Stimulated activated CD8-positive, alpha-beta memory T cell treated with anti-CD3 and anti-CD28 coated beads, Interleukin-4, amount 100 ng/mL, for 4 hours (primary cell): ENCODE measurements at places on chromosomes 16 and 17.
A peak's percentile ranks its signal among the peaks of the same experiment; 100 is the strongest.

GRCh38 chr17:77849239-77849638 lies 109.3 kb upstream of the TNRC6C start:
- DNase-seq: no peak

DNA sequence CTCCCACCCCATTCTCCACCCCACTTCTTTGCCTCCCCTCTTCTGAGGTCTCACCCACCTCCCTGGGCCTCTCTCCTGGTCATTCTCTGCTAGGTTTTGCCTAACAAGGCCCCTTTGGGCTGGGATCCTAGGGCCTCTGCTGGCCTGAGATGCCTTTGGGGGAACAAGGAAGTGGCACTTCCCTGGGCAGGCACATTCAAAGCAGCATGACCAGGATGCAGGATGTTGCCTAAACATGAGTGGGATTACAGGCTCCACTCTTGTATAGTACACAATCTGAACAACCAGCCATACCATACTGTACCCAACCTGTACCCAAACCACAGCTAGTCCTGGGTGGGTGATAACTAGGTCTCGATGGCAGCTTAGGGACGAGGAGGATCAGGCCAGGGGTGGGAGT lies 9.0 kb downstream of the GALK1 start:
- DNase-seq: no peak

DNA sequence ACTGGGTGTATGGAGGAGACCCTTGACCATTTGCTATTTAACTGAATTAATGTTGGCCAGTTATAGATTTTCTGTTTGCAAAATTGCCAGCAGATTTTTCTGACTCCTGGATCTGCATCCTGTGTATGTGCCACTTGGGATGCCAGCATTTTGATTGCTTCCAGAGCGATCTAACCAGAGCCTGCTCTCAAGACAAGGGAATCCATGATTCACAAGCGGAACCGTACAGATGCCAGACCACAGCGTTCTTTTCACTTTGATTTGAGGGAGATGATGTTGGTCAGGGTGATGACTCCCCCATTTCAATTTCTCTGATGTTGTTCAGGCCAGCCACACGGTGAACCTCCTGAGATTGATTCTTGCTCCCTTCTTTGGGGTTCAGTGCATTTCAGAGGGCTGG lies 228.7 kb downstream of the CDH13 start:
- DNase-seq: no peak

DNA sequence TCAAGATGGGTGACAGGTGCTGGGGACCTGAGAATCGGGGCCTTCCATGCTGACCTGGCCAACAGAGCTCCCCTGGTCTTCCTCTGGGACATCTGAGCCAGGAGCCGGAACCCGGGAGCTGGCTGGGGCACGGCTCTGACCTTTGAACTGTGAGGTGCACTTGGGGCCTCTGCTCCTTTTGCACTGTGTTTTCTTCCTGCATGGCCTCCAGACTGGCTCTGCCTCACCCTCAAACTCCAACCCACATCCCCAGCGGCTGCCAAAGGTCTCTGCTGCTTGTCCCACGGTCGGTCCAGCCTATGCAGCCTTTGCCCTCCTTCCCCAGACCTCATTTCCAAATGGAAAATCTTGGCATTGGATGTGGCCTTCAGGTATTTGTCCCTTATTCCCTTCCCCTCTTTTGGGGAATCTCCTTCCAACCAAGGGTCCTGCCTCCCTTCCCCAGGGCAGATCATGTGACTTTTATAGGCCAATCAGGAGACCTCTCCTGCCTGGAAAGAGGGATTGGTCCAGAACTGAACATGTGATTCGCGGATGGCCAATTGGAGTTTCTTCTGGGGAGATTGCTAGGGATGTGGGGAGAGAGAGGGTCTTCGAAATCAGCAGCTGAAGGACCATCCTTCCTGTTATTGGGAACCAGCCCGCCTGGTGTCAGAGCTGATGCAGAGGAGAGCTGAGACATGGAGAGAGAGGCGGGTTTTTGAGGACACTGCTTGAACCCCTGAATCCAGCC lies 117.9 kb downstream of the CYLD start:
- DNase-seq: no peak

GRCh38 chr16:440627-441026 lies 15.2 kb downstream of the RAB11FIP3 start:
- no peak for DNase-seq

- no peak for DNase-seq
These were observed 49.3 kb upstream of the CDR2 start for GRCh38 chr16:22423716-22424115.

DNA sequence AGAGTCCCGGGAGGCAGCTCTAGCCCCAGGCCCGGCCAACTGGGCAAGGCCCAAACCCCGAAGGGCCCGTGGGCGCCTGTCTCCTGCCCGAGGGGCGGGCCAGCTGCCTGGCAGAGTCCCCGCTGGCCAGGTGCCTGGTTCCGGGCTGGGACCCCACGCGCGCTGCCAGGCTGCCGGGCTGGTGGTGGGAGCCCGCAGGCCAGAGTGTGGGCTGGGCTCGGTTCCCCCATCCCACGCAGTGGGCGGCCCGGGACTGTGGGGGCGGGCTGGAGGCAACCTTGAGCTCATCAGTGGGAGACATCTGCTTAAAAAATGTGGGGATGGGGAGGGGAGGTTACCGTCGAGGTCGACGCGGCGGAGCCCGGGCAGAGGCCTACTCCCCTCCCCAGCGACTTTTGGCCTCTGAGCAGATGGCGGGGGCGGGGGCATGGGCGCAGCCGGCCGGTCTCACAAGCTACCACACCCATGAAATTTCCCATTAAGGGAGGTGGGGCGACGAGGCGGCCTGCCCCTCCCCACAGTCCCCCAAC lies 176.4 kb upstream of the GSE1 start:
- DNase-seq: no peak

GRCh38 chr16:58276346-58276951 lies 18.4 kb downstream of the PRSS54 start:
- no peak for DNase-seq

- no peak for DNase-seq
These were observed 12.7 kb downstream of the CYGB start for GRCh38 chr17:76524598-76525512.

DNA sequence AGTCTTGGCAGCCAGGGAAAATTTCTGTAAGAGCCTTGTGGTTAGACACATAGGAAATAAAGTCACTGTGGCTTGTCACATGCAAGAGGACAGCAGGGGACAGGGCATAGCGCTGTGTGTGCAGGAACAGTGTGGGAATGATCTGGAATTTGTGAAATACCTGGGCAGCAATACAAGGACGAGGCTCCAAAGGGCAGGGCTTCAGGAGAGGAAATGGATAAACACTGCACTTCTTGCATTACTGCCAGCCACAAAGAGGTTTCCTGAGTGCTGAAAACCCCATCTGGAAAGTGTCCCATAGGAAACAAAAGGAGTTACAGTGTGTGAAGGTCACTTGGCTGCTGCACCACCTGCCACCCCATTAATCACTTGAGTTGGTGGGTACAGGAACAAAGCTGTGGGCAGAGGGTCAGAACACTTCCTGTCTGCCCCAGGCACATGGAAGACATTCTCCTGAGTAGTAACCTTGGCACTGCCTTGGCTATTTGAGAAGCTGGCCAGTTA lies 12.1 kb upstream of the HP start:
- no peak for DNase-seq

GRCh38 chr16:66064801-66065530 lies 301.5 kb upstream of the CDH5 start:
- no peak for DNase-seq

- DNase-seq: no peak
These were observed 6.6 kb downstream of the PLEKHH3 start for GRCh38 chr17:42669977-42670788.

DNA sequence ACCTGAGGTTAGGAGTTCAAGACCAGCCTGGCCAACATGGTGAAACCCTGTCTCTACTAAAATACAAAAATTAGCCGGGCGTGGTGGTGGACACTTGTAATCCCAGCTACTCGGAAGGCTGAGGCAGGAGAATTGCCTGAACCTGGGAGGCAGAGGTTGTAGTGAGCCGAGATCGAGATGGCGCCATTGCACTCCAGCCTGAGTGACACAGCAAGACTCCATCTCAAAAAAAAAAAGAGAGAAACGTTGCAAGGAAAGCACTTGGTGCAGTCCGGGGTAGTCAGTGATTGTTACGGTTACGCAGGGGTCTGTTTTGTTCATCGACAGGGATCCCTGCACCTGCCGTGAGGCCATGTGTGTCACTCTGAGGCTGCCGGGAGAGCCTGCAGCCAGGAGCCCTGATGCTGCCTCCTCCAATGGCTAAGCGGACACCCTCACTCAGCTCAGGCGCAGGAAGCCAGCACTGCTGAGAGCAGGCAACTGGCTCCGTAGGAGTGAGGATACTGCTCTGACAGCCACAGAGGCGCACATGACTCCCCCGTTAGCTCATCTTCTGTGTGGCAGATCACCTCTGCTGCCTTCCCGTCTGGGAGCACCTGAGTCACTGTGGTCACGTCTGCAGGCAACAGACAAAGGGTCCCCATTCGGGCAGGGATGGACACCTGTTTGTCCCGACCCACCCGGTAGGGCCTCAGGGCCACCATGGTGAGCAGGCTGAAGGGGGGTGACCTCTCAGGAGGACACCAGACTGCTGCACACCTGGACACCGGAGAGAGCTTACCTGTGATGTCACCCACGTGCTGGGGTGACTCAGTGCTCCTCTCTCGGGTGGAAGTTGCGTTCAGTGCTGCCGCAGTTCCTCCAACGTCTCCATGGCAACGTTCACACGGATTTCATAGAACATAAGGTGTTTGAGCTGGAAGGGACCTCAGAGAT lies 5.2 kb upstream of the RAB26 start:
- no peak for DNase-seq

DNA sequence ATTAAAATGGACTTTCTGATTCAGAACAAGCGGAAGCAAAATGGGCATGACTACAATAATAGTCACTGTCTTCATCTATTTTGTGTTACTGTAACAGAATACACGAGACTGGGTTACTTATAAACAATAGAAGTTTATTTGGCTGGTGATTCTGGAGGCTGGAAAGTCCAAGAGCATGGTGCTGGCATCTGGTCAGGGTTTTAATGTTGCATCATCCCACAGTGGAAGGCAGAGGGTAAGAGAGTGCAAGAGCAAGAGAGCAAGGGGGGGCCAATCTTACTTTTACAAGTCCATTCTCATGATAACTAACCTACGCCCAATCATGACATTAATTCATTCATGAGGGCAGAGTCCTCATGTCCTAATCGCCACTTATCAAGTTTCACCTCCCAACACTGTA lies 189.2 kb downstream of the TOX3 start:
- DNase-seq: no peak

DNA sequence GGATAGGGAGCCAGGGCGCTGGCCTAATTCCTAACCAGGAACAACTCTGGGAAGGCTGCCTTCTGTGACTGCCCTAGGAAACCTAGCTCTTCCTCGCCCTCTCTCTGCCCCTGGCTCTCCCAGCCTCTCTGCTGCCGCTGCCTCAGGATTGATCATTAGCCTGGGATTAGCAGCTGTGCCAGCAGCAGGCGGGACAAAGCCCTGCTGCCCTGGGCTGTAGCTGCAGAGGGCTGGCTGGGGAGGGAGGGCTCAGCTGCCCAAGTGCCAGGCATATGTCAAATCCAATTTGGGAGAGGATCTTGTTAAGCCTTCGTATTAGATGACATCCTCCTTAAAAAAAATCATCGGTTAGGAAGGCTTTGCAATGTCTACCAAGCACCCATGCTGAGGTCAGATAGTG lies 144.8 kb upstream of the CCL2 start:
- no peak for DNase-seq

DNA sequence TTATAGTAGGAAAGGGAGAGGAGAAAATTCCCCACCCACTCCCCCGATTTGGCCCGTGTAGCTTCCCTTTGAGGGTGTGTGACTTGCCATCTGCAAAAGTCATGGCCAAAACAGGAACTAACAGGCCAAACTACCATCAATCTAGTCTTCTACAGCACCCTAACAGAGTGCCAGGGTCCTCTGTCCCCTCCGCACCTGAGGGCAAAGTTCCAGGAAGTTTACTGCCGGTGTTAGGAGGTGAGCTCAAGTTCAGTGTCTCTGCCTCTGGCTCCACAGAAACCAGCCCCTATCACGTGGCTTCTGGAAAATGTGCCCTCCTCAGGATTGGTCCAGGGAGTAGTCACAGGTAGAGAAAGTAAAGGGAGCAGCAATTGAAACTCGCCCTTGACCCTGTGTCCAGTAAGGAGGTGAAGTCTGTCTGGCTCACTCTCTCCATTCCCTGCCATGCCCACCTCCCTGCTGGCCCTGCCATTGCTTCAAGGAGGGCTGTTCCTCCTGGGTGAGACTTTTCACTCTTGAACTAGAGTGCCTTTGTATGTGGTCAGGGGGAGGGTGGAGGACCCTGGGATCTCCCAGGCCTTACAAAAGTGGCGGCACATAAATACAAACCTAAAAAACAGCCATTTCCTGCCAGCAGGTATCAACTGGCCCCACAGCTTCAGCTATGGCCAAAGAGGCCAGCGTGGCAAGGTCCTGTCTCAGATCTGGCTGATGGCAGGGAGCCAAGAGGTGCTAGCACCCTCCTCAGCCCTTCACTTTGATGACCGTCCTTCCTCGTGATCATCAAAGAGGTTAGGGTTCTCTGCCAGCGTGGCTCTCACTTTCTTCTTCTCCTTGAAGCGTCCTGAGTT lies 5.3 kb downstream of the PRR15L start:
- DNase-seq: no peak

- DNase-seq: no peak
These were observed 16.7 kb downstream of the ERCC4 start for GRCh38 chr16:13936596-13937081.

DNA sequence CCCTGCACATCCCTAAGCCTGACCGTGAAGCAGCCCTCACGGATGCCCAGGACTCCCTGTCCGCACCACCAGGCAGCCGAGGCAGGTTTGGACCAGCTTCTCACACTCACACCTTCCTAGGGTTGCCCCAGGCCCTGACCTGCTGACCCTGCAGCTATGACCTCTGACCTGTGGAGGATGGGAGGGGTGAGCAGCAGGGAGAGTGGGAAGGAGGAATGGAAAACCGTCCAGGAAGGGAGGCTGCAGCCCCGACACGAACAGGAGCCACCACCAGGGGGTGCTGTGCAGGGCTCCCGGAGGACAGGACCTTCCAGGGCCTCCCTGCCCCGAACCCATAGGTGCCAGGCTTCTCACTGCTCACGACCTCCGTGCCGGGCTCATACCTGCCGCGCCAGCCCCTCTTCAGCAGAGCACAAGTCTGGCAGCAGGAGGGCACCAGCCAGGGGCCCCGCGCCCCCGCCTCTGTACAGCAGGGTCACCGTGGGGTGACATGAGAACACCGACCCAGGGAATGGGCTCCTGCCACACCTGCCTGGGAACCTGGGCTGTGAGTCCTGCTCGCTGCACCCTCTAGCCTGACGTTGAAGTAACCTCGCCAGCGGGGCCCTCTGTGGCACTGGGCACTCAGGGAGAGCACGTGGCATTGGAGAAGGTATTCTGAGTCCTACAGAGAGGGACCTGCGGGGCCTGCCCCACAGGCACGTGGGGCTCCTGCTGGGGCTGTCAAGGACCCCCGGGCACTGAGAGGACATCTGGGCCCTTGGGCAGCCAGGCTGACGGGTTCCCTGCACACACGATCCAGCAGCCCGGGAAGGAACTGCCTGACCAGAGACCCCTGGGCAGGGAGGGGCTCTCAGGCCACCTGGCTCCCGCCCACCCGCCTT lies 37.6 kb downstream of the CTU2 start:
- peak; percentile 68 for DNase-seq
